ENCODE measurements at places on chromosomes 7 and 10.

DNA sequence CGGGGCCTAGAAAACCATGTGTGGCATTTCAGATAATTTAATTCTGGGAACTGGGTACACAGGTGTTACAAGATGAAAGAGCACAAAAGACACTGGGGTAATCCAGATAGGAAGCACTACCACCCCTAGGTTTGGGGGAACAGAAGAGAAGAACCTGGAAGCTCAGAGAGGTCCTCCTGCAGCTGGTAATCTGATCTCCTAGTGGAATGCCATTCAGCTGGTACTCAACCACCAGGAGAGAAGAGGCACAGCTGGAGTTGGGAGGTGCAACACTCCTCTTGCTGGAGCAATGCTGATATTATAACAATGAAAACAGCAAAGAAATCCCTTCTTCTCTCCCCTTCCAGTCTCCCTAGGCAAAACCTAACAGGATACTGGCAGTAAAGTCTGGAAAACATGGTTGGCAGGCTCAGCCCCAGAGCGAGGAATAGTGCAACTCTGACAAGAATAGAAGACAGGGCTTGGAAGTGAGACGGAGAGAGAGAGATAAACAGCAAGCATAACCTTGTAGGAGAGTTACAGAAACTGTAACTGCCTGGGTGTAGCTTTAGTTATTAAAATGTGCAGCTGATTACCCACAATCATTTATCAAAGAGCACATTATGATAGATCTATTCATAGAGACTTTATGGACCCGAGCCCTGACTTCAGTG, 35.0 kb downstream of the NRF1 start:
- no peak for DNase-seq

- no peak for DNase-seq
Measured at GRCh38 chr7:115471891-115472290, 550.0 kb downstream of the MDFIC start.

DNA sequence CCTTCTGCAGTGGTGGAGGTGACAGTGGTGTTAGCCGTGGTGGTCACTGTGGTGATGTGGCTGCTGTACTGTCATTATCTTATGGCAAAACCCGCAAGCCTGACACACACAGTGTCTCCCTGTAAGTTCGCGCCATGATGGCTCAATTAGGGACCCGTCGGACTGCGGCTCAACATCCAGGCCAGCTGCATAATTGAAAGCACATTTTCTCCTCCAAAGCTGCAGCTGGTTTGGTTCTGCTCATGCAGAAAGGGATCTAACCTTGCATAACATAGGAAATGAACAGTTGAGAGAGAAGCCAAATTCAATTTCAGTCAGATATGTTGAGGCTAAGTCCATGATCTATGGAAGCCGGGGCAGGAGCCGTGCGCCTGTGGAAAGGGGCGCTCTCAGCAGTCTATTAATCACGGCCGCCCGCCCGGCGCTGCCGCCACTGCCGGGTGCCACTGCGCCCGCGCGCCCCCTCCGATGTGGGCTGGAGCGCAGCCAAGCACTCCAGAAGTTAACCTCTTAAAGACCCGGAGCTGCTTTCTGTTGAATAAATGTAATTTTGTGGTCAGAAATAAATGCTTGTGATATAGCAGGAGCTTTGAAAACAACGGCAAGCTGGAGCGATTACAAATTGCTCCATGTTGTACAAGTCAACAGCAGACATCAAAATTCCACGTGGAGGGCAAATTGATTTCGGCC, 227.7 kb downstream of the CUX1 start:
- DNase-seq: peak; percentile 73

- DNase-seq: no peak
Measured at GRCh38 chr7:12623885-12624498, 53.5 kb downstream of the SCIN start.

DNA sequence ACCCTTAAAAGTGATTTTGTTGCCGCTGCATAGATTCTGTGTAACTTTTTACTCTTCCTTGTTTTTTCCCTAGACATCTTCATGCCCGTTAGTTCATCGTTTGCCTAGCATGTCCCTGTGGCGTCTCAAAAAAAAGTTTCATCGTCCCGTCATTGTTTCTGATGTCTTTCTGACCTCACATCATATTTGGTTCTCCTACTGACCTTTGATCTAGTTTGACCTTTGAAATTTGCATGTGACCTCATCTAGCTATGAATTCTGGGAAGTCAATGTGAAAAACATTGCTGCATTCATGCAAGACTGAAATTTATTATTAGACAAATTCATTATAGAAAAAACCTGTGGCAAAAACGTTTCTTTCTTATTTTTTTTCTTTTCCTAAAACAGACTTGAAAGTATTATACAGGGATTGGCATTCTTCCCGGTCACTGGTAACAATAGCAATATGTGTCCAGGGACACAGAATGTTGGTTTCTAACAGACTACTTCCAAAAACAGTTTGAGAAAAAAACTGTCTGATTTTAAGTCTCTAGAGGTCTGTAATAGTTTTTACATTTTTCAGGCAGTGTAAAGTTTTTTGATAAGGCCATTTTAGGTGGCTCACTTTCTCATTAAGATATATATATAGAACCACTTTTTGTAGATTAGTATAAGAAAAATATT, 280.9 kb downstream of the USP6NL start:
- no peak for DNase-seq

DNA sequence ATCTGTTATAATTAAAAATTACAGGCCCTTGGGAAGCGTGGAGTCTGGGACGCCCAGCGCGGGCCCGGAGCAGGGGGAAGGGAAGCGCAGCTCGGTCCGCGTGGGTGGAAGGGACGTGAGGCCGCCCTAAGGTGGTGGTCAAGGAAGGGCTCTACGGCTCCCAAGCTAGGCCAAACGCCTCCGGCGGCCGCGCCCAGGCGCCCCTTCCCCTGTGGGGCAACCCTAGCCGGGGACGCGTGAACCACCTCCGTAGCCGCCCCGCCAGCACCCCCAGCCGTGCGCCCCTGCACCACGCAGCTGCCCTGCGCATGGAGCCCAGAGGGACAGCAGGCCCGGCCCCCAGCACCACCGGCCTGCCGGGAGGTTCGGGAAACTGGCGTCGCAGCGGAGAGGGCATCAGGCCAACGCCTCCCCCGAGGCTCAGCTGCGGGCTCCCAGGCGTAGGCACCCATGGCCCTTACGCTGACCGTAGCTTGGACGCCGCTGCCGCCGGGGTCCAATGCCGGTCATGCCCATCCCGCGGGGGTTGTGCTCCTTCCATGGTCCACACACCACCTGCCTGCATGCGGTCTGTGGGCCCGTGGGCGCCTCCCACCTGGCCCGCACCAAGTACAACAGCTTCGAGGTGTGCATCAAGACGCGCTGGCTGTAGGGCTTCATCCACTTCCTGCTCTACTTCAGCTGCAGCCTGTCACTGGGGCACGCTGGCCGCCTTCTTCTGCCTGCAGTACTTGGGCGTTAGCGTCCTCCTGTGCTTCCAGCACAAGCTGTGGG, 166.7 kb downstream of the SEPTIN7 start:
- no peak for DNase-seq

- DNase-seq: no peak
Measured at GRCh38 chr10:29387269-29387668, 98.4 kb downstream of the LYZL1 start.

DNA sequence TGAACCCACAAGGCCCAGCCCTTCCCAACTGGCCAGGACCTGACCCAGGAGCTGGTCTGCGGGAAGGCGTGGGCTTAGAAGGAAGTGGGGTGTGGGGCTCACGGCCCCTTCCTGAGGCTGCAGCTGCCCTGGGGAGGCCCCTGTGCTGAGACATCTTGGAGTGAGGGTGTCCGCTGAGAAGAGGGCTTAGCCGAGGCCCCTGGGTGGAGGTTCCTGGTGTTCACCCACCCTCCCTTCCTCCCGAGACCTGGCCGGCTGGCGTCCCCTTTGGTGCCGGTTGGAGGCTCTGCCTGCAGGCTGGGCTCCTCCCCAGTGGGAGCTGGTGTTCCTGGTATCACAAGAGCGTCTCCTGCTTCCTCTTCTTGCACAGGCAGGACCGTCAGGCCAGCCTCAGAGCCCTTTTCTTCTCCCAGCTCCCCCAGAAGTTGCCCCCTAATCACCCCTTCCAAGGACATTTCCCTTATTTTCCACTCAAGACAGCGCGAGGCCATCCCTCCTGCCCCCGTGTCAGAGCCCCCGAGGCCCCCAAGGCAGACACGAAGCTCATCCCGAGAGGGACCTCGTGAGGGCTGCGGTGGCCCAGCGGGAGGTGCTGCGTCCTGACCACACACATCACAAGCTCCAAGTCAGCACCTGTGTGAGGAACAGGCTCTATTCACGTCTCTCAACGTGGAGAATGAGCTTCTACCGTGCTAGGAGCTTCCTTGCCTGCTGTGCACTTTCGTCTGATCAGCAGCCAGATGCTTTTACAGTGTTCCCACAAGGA, 25.1 kb upstream of the FAM20C start:
- no peak for DNase-seq

DNA sequence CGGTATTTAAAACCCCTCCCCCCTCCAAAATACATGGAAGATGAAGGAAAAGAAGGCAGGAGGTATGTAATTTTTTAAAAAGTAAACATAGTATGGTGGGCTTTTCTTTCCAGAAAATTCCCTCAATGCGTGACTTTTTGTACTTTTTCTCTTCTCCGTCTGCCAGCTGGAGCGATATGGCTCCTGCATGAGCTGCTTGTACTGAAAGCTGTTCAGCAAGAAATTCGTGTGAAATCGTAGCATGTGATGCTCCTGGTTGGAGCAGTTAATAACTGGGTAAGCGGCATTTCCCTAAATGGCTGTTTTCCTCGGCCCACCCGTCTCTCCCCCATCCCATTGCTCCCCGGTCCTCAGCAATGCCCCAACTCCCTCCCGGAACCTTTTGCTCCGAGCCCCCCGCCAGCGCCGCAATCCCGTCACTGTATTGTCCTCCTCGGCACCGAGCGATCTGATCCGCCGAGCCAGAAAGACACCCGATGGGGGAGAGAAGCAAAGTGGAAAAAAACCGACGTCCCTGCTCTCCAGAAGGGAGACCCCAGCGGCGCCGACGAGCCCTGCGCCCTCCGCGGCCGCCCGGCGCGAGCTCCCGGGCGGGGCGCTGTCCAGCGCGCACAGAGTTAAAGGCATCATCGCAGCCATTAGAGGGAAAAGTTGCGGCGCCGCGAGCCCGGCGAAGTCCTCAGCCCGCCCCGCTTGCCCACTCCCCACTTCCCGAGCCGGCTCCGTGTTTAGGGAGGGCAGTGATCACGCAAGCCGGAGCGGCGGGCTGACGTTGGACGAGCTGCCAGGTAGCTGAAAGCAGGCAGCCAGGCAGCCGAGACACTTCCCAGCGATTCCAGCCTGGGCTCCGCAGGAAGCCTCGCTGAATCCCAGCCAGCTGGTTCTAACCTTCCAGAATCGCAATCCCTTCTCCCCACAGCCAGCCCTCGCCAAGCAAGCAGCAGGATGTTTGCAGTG, at the start of gene VSTM2A:
Gene VSTM2A, plus strand, starts transcription at position 707 of the 957 bp plus-strand sequence. CDS start 356 bp downstream, outside the sequence.
- no peak for DNase-seq

Measured in SK-N-MC (cell line).